ENCODE measurements at places on chromosomes 5 and 9. TPM values are rescaled to one million over a fixed set of nuclear protein-coding genes. Genes with fewer than 3 reads are reported as not detected.

DNA sequence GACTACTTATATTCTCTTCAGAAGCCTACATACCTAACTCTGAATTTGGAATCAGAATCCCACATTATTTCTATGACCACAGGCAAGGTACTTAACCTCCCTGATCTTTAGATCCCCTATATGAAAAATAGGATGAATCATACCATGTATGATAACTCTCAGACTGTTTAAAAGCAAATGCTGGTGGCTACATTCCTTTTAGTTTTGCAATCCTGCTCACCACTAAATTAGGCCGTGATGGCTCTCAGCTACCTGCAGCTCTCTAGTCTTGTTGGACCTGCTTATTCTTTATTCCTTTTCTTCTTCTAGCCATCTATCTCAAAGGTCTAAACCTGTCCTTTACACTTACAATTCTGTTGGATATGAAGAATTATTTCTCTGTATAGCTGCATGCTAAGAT is 303.4 kb upstream of the ATP10B start:
- no peak overlapping the region for H3K27ac ChIP-seq
- no peaks in the 10 kb centered on the region for H3K27me3 ChIP-seq

- H3K4me1 ChIP-seq = peaks cover 11% of the 10 kb centered on the region
- no peaks in the 10 kb centered on the region for H3K36me3 ChIP-seq
- H3K27ac ChIP-seq = no peak overlapping the region
- no peaks in the 10 kb centered on the region for H3K27me3 ChIP-seq
Measured at GRCh38 chr5:119312403-119312802, 43.4 kb upstream of the TNFAIP8 start.

The PELO gene
- 8.3 TPM for total RNA-seq

DNA sequence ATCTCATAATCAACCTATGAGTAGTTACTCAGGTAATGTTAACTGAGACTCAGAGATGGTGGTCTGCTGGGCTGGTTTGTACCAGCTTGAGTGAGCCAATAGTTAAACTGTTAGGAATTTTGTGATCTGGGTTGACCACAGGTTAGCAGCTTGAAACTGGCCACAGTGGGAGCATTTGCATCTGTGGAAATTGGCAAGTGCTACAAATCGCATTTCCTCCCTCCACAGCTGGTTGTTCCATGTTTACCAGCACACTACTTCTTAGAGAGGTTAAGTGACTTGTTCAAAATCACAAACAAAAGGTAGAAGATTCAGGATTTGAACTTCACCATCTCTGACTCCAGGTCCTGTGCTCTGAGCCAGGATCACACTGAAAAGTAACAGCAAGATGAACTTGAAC is 446.9 kb upstream of the CLINT1 start:
- no peaks in the 10 kb centered on the region for H3K27me3 ChIP-seq
- no peaks in the 10 kb centered on the region for H3K4me1 ChIP-seq
- DNase-seq = no peak
- no peak overlapping the region for H3K27ac ChIP-seq
- H3K4me3 ChIP-seq = no peak overlapping the region

- no peak for DNase-seq
- no peaks in the 10 kb centered on the region for H3K27me3 ChIP-seq
- no peak overlapping the region for H3K27ac ChIP-seq
- no peaks in the 10 kb centered on the region for H3K36me3 ChIP-seq
- H3K4me1 ChIP-seq = no peaks in the 10 kb centered on the region
Measured at GRCh38 chr5:92599217-92599810, 981.7 kb downstream of the NR2F1-AS1 start.

The ST6GALNAC4 gene
- total RNA-seq = 63.8 TPM

- H3K36me3 ChIP-seq = no peaks in the 10 kb centered on the region
- peaks cover 65% of the 10 kb centered on the region for H3K4me1 ChIP-seq
- peak overlapping the region; percentile 14 for H3K4me3 ChIP-seq
- no peaks in the 10 kb centered on the region for H3K27me3 ChIP-seq
- H3K27ac ChIP-seq = peak overlapping the region; percentile 97
- no peak for DNase-seq
Measured at GRCh38 chr5:95619514-95620029, 315 bp upstream of the GPR150 start.

The BOD1 gene
- total RNA-seq = 32.7 TPM

The AFAP1L1 gene
- total RNA-seq = 5.9 TPM

DNA sequence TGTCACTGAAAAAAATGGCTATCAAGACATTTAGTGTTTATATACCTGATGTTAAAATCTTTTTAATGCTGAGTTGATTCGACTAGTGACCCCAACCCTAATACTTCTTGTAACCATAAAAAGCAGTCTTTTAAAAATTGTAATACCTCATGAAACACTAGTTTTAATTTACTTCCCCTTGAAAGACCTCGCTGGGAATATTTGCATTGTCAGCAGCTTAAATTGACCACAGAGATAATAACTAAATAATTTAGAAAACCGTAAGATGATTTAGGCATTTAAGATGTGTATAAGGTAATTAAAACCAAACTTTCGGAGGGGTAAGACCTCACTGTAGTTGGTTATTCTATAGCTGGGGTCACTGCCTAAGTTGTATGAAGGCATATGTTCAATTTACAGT is 89.8 kb downstream of the FGF10 start:
- H3K27ac ChIP-seq = no peak overlapping the region
- DNase-seq = no peak
- H3K4me1 ChIP-seq = no peaks in the 10 kb centered on the region
- no peaks in the 10 kb centered on the region for H3K36me3 ChIP-seq
- H3K27me3 ChIP-seq = no peaks in the 10 kb centered on the region

The ANKRD31 gene
- total RNA-seq = 0.33 TPM

DNA sequence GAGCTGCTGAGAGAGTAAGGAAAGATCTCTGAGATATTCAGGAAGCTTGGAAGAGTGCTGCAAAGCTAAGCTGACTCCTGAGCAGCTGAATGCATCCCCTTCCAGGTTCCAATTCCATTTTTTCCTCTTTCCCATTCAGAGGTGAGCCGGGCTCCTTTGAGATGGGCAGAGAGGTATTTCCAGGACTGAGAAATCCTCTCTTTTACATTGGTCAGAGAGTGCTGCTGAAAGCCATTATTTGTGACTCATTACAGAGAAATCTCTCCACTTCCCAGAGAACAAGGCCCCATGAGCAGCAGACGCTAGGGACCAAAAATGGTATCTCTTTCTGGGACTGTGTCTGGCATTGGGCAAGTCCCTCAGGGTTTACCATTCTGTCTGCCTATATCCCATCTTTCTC is 3.7 kb downstream of the MCTP1 start:
- no peaks in the 10 kb centered on the region for H3K36me3 ChIP-seq
- no peaks in the 10 kb centered on the region for H3K27me3 ChIP-seq
- H3K4me3 ChIP-seq = no peak overlapping the region
- no peak overlapping the region for H3K27ac ChIP-seq

- DNase-seq = no peak
- no peak overlapping the region for H3K27ac ChIP-seq
- no peak overlapping the region for H3K4me3 ChIP-seq
- H3K27me3 ChIP-seq = no peaks in the 10 kb centered on the region
- no peaks in the 10 kb centered on the region for H3K36me3 ChIP-seq
- no peaks in the 10 kb centered on the region for H3K4me1 ChIP-seq
Measured at GRCh38 chr5:102375272-102375671, 79.2 kb upstream of the SLCO4C1 start.

GRCh38 chr9:33435821-33436277 is 11.5 kb downstream of the AQP3 start:
- H3K27ac ChIP-seq = no peak overlapping the region
- H3K4me3 ChIP-seq = no peak overlapping the region
- DNase-seq = no peak
- H3K4me1 ChIP-seq = peaks cover 8% of the 10 kb centered on the region
- H3K27me3 ChIP-seq = no peaks in the 10 kb centered on the region
- no peaks in the 10 kb centered on the region for H3K36me3 ChIP-seq

The CA9 gene
- total RNA-seq = 21.8 TPM

DNA sequence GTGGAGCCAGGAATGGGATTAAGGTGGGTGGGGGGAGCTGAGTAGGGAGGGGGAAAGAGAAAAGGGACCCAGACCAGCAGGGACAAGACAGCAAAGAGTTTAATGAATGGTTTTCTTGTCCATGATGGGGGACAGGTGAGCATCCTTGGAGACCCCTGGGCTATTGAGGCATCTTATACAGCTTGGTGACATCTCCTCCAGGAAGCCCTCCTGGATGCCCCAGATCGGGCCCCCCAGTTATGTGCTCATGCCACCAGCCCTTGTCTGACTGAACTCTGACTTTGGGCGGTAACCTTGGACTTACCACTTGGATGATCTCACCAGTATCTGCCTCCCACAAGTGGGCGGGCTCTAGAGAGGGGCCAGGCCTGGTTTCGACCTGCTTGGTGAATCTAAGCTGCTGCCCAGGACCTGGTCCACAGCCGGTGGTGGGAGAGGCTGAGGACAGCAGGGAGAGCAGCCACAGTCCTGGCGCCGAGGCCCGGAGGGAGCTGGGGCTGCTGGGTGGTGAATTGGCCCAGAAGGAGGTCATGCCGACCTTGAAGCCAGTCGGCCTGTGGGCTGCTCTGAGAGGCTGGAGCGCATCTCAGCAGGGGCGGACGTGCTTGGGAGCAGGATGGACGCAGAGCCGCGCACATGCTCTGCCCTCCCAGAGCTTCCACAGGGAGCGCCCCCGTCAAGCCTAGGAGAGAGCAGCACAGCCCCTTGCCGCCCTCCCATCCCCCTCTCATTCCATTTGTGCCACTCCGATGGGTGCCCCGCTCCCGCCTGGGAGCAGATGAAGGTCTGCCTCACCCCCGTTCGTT is 36.2 kb downstream of the UNC5A start:
- H3K4me3 ChIP-seq = no peak overlapping the region
- DNase-seq = no peak
- no peaks in the 10 kb centered on the region for H3K36me3 ChIP-seq
- no peaks in the 10 kb centered on the region for H3K4me1 ChIP-seq
- no peaks in the 10 kb centered on the region for H3K27me3 ChIP-seq
- H3K27ac ChIP-seq = no peak overlapping the region

DNA sequence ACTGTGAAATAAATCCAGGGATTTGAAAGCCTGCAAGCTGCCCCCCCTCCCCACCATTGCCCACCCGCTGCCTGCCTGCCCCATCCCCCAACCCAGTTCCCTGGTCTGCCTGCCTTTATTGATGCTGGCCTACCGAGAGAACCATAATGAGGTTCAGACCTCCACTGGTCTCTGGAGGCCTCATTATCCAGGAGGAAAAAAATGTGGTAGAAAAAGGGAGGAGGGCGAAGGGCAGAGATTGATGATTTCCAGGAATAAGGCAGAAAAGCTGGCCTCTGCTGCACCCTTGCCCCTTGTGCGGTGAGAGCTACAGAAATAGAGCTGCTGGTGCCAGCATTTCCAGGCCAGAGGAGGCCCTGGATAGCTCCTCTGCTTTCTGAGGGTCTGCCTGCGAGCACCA is 216.1 kb downstream of the PAPPA start:
- H3K4me3 ChIP-seq = no peak overlapping the region
- H3K36me3 ChIP-seq = no peaks in the 10 kb centered on the region
- peaks cover 4% of the 10 kb centered on the region for H3K4me1 ChIP-seq
- no peaks in the 10 kb centered on the region for H3K27me3 ChIP-seq
- H3K27ac ChIP-seq = no peak overlapping the region
- no peak for DNase-seq

DNA sequence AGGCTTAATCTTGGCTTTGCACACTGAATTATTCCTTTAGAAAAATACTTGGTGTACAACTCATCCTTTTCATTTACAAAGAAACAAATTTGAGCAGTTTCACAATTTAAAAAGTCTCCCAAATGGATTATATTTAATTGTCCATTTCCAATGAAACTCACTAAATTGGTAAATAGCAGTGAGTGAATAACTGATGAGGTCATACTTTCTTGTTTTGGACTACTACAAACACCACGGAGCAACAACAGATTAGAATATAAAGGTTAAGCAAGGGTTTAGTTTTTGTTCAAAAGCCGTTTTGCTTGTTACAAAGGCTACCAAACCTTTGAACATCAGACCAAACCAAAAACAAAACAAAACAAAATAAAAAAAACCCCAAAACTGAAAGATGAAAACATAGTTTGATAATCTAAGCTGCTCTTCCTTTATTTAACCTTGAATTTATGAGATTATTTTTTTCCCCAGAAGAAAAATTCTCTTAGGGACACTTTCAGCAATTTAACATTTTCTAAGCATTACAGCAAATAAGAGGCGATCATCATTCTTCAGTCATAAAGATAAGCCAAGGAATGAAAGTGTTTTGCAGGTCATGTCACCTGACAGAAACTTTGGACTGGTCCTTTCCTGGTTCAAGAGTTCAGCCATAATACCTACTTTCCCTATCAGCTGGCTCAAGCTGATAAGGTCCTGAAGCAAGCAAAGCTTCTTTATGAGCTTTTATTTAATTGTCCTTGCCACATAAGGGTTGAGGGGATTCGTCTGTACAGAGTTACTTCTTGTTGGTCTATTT is 99.7 kb upstream of the CDKN2B start:
- H3K4me3 ChIP-seq = no peak overlapping the region
- H3K27me3 ChIP-seq = no peaks in the 10 kb centered on the region
- DNase-seq = no peak

DNA sequence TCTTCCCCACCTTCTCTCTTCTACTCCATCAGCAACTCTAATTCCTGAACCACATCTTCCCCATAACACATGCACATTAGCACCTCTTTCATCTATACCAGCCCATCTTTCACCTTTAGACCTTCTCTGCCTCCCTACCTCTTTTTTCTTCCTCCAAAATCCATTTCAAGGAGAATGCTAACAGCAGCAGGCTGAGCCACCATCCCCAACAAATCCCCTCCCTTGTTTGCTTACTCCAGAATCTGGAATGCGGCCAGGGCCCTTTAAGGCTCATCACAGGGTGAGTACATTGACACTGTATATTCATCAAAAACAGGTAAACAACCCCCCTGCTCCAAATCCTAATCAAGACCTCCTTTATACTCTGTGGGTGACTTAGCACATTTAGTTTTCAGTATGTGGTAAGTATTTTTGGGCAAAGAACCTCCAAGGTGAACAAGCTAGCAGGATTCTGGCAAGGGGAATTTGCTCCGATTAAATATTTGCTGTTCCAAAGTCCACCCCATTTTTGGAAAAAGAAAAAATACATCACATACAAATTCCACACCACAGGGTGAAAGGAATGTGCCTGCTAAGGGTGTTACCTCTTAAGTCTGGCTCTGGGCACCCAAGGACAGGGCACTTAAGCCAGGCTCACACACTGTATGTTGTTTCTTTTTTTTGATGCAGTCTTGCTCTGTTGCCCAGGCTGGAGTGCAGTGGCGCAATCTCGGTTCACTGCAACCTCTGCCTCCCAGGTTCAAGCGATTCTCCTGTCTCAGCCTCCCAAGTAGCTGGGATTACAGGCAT is 71.4 kb downstream of the SERINC5 start:
- H3K4me1 ChIP-seq = peaks cover 74% of the 10 kb centered on the region
- H3K27me3 ChIP-seq = no peaks in the 10 kb centered on the region
- no peaks in the 10 kb centered on the region for H3K36me3 ChIP-seq
- H3K27ac ChIP-seq = peak overlapping the region; percentile 79
- peak; percentile 77 for DNase-seq

The LURAP1L gene
- 20.2 TPM for total RNA-seq

The CTNND2 gene
- 21.0 TPM for total RNA-seq

- H3K27ac ChIP-seq = no peak overlapping the region
- no peak overlapping the region for H3K4me3 ChIP-seq
- H3K36me3 ChIP-seq = no peaks in the 10 kb centered on the region
Measured at GRCh38 chr5:127415034-127415433, 102.4 kb upstream of the PRRC1 start.

The FGF18 gene
- total RNA-seq = not detected

GRCh38 chr5:60453186-60453976 is 246.6 kb downstream of the DEPDC1B start:
- no peaks in the 10 kb centered on the region for H3K4me1 ChIP-seq
- no peak overlapping the region for H3K4me3 ChIP-seq
- no peak for DNase-seq
- H3K27ac ChIP-seq = no peak overlapping the region
- no peaks in the 10 kb centered on the region for H3K27me3 ChIP-seq
- H3K36me3 ChIP-seq = no peaks in the 10 kb centered on the region

The NUTM2F gene
- total RNA-seq = not detected

The CXCL14 gene
- 49.4 TPM for total RNA-seq
